ENCODE measurements at places on chromosomes 5 and 9.

- peak; percentile 79 for DNase-seq
These were observed 49.5 kb upstream of the C9orf72 start for GRCh38 chr9:27622693-27623340.

DNA sequence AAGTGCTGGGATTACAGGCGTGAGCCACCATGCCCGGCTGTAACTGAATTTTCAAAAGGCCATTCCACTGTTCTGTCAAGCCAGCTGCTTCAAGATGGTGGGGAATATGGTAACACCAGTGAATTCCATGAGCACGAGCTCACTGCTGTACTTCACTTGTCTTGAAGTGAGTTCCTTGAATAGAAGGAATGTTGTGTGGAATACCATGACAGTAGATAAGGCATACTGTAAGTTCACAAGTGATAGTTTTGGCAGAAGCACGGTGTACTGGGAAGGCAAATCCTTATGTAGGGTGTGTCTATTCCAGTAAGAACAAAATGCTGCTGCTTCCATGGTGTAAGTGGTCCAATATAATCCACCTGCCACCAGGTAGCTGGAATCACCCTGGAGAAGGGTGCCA is 6.6 kb upstream of the PRXL2C start:
- no peak for DNase-seq

DNA sequence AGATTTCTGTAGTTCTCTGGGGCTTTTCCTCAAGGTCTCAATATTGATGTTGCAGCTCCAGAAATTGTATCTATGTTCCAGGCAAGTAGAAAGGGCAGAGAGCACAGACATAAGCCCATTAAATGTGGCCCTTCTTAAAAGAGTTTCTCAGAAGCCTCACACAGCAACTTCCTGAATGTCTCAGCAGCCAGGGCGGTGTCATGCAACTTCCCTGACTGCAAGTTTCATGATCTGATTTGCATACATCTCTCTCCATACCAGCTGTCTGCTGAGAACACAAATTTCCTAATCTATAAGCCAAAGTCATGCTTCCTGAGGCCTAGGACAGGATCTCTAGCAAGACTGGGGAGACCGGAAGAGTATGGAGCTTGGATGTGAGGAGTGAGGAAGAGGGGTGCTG is 13.0 kb downstream of the RGS7BP start:
- DNase-seq = no peak

DNA sequence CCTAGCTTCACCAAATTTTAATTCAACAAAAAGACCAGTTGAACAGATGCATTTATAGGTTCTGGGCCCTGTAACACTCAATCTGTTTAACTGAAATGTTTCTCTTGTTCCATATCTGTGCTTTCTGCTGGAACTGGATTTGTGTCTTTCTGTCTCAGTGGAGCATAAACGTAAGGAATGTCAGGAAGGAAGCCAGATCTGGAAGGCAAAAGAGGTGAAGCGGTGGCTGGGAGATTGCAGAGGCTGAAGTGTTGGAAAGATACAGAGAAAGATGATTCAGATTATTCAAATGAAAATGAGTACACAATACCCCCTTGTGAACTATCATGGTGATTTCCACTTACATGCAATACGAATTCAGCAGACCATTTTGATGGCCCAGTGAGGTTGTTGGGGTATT is 406.8 kb downstream of the BRINP1 start:
- no peak for DNase-seq

DNA sequence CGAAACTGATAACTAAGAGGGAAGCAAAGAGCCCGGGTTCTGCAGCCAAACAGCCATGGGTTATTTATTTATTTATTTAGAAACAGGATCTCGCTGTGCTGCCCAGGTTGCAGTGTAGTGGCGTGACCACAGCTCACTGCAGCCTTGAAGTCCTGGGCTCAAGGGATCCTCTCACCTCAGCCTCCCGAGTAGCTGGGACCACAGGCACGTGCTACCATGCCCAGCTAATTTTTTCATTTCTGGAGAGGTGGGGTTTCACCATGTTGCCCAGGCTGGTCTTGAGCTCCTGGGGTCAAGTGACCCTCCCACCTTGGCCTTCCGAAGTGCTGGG is 24.1 kb downstream of the NDUFA8 start:
- DNase-seq = no peak

- DNase-seq = peak; percentile 35
These were observed 52.6 kb upstream of the ARAP3 start for GRCh38 chr5:141734501-141735229.

DNA sequence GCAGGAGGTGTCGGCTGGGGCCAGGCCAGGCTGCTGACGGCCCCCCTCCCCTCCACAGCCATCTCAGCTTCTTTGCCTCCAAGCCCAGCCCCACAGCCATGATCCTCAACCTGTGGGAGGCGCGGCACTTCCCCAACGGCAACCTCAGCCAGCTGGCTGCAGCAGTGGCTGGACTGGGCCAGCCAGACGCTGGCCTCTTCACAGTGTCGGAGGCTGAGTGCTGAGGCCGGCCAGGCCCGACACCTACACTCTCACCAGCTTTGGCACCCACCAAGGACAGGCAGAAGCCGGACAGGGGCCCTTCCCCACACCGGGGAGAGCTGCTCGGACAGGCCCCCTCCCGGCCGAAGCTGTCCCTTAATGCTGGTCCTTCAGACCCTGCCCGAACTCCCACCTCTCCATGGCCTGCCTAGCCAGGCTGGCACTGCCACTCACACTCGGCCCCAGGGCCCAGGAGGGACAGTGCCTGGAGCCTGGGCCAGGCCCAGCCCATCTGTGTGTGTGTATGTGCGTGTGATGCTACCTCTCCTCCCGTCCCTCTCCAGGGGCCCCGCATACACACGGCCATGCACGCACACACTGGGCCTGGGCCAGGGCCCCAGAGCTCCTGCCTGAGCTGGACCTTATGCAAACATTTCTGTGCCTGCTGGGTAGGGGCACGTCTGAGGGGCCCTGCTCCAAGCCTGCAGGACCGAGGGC is 19.3 kb downstream of the HK3 start:
- DNase-seq = no peak

DNA sequence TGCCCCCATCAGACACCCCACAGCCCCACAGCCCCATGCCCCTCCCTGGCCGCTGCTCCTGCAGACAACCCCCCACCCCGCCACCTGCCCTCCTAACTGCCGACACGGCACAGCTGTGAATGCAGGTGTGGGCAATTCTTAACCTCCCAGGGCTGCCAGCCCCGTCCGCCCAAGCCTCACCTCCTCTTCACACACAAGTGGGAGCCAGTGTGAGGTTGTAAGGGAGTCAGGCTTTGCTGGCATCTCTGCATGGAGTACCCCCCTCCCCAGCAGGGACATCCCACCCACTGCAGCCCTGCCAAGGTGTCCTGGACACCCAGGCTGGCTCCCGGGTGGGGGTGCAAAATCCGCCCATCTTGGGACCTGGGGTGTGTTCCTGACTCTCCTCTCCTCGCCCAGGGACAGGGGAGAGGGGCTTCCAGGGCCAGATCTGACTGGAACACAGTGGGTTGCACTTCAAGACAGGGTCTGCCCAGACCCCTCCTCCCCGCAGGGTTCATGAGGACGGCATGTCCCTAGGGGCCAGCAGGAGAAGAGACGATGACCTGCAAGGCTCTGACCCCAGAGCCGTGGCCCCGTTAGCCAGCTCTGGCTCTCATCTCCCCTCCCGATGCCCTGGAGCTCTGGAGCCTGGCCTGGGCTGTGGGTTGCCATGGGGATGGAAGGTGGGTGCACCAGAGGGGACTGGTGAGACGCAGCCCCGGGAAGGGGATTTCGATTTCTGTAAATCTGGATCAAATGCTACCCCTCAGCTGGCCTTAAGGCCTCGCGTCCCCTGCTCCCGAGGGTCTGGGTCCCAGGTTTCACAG is 34.4 kb downstream of the SARDH start:
- DNase-seq = no peak

GRCh38 chr5:34914671-34915138 is 599 bp downstream of the RAD1 start:
- no peak for DNase-seq

GRCh38 chr5:146785065-146785464 is 93.5 kb downstream of the PPP2R2B start:
- DNase-seq = peak; percentile 35

- no peak for DNase-seq
These were observed 66.9 kb downstream of the TMC1 start for GRCh38 chr9:72588336-72588735.

- DNase-seq = peak; percentile 68
These were observed 39.2 kb upstream of the RAB3C start for GRCh38 chr5:58543723-58544122.

DNA sequence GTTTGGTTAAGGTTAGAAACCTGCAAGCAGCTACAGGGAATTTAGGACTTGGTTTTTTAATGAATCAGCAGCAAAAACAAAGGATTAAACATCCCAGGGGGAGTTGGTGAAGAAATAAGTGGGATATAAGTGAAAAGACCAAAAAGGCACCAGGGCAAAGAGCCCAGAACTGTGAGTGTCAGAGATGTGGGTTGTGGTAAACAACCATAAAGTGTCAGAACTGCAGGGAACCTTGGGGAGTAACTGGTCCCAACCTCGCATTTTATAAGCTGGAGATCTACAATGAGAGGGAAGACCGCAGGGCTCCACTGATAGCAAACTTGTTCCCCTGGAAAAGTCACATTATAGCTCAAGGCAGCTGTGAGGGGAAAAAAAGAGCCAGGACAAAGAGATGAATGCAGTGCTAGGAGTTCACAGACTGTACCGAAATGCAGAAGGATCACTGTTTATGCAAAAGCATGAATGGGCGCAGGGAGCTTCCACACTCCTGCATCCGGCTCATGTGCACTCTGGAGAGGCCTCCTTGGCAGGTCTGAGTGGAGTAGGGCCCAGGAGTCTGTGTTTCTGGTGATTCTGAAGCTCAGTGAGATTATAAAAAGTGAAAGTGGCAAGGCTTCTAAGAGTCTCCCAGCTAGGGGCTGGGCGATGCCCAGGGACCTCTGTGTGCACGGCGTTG is 156.3 kb downstream of the GOLPH3 start:
- no peak for DNase-seq

DNA sequence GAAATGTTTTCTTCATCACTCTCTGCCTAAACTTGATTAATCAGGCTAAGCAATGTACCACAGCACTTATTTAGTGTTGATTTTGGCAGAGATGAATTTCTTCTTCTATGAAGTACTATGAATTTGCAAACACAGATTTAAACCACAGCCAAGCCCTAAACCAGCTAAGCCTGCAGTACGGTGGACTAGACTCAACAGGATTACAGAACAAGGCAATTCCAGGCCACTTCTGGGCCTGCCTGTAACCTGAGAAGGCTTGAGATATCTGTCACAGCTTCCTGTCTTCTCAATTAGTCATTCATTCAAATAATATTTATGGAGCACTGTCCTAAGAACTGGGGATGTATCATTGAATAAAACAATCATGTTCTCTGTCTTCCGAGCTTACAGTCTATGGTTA is 32.4 kb upstream of the CAST start:
- DNase-seq = no peak

DNA sequence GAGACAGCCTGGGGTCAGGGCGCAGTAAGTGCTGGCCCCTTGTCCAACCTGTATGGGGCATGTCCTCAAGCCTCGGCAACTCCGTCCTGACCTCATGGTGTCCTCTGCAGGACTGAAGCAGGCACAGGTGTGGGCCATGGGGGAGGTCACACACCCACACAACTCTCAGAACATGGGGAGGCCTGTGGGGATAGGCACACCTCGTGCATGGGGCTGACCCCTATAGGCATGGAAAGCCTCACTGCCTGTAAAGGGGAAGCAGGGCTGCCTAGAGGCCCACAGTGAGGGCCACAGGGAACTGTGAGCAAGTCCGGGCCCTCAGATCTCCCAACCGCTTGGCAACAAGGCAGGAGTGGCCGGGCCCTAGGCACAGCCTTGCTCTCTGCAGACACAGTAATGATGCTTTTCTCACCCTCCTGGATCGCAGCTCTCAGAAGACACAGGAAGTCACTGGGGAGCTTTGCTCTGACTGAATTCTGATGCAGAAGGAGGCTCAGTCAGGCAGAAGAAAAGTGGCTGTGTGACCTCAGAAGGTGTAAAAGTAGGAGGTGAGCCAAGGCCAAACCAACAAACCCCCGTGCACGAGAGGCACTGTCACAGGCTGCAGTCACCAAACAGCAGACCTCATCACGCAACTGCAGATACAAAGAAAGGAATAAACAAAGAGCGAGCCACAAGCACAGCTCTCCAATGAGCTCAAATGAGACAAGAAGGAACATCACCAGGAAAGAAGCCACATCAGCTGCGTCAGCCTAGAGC is 5.4 kb downstream of the IPPK start:
- DNase-seq = no peak

DNA sequence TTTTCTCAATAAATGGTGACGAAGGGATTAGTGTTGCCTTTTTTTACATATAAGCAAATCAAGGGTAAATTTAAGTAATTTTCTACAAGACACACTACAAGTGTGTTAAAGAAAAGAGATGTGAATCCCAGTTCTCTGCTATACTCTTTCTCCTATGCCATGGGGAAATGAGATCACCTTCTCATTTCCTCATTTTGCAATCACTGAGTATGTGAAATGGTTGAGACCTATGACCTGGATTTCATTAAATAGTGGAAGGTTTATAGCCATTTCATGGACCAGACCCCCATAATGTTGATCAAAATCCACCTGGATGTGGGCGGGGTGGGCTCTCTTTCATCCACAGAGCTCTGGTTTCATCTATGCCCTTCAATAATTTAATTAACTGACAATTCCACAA is 66.9 kb upstream of the SLIT3 start:
- DNase-seq = peak; percentile 38
